ENCODE measurements at places on chromosomes 13 and 19.

GRCh38 chr19:38975214-38975860 is at the start of gene FBXO17:
TSS of gene FBXO17 (minus strand) at chr19:38975742. CDS start at chr19:38950319, 25,423 bp downstream.
- DNase-seq: no peak

GRCh38 chr19:40411125-40411842 is 1.9 kb downstream of the PRX start:
- no peak for DNase-seq

DNA sequence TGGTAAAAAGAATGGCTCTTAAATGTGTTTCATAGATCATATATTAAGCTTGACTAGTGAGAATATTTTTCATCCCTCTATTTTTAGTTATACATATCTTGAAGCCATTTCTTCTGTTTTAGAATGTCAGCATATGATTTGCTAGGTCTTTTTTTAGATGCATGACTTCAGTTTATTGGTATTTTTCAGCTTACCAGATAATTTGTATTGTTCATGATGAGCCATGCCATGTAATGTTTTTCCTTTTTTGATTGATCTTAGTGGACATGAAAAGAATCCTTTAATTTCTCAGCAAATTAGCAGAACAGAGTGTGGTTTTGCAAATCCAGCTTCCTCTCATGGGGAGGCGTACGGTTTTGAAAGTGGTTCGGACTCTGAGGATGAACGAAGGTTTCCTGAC is 168.5 kb downstream of the LMO7 start:
- DNase-seq: no peak

GRCh38 chr19:44692379-44692721 is 6.6 kb upstream of the CEACAM16 start:
- DNase-seq: no peak

DNA sequence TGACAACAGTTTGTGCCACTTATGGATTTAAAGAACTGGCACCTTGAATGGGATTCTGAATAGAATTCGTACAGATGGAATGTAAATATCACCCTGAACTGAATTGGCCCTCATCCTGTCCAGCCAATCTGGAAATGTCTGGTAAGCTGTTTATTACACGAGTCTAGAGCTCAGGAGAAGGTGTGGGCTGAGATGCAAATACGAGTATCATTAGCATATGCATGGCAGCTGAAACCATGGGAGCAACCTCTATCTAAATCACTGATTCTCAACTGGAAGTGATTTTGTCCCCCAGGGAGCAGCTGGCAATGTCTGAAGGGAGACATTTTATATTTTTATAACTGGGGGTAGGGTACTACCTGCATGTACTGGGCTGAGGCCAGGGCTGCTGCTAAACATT is 15.6 kb upstream of the VWA8 start:
- no peak for DNase-seq

DNA sequence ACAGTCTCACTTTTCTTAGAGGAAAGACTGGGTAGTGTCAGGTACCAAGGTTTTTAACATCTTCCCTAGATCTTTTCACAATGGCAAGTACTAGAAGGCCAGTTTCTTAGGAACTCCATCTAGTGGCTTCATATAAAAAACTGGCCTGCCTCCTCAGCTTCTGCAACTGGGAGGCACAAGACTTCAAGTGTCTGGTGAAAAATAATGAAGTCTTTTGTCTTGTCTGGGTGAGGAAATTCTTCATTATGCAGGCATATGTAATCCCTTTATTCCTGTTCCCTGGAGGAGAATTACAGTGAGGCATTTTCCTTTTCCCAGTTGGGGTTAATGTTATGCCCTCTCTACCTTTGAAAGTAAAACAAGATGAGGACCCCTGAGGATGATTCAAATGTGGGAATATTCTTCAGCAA is 300.5 kb downstream of the NALCN start:
- DNase-seq: no peak

GRCh38 chr13:112703449-112704284 is 13.8 kb downstream of the ATP11A start:
- no peak for DNase-seq

DNA sequence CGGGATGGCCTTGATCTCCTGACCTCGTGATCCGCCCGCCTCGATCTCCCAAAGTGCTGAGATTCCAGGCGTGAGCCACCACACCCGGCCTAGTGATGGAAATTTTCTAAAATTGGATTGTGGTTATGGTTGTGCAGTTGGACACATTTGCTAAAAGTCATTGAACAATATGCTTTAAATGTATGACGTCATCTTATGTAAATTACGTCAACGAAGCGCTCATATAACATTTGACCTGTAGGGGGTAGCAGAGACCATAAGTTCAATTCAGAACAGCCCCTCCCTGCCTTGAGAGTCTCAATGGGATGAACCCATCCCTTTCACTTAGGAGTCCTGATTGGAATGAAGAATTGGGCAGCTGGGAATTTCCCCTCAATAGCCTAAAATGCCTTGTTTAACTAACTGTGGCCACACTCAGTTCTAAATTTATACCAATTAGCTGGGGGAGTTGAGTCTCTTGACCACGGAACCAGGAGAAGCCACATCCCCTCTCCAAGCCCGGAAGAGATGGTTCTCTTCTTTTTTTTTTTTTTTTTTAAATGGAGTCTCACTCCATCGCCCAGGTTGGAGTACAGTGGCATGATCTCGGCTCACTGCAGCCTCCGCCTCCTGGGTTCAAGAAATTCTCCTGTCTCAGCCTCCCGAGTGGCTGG is 15.2 kb upstream of the TLE6 start:
- DNase-seq: peak; percentile 38

DNA sequence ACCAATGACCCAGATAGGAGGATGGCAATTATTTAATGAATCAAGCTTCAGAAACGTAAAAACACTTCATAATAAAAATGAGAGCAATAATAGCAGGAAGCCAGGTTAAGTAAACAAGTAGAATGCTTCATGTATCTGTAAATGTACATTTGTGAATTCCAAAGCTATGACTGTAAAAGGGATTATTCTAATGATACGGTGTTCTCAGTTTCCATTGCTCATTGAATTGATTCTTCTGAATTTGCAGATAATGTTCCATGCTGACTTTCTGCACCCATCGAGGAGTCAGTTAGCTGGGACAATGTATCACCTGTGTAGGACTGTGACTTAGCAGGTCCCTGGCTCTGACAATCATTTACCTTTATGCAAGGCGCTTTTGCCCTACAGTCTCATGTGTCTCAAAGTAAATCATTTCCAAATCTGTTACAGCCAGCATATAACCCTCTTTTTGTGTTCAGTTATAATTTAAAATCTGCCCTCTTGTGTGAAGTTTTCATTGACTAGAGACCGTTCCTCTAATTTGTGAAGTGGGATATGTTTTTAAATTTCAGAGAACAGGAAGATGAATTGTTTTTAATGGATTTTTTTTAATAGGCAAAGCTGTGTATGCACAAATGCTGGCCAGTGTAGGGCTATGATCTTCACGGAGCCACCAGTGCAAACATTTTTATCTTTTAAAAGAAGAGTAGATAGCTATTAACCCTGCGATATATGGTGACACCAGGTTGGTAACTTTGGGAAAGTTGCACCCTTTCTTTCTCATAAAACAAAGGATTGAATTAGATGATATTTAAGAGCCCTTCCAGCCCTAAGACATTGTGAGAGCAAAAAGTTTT is 267.1 kb downstream of the KLF5 start:
- no peak for DNase-seq

DNA sequence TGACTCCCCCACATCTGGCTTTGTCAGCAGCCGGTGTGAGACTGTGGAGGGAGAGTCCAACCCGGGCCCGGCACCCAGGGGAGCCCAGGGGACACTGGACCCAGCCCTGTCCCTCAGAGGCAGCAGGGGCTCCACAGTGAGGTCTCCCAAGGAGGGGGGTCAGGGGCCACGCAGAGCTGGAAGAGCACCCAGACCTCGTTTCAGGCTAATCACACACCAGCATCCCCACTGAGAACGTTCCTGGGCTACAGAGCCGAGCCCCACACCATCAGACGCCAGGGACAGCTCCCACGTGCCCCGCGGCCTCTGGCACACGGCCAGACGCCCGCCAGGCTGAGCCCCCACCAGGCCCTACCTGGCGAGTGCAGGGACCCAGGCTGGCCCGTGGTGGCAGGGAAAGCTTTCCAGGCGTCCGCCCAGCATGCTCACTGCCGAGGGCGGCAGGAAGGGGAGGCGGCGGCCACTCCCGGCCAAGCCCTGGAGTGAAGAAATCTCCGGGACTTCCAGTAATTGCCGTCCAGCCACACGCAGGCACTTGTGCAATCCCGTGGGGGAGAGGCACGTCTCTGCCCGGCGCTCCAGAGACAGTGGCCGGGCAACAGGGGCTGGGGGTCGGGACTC is 19.2 kb downstream of the SBNO2 start:
- DNase-seq: no peak

GRCh38 chr13:42969565-42970172 is 22.4 kb downstream of the EPSTI1 start:
- peak; percentile 82 for DNase-seq

GRCh38 chr19:11814700-11815035 is 595 bp downstream of the ZNF440 start:
- DNase-seq: no peak

DNA sequence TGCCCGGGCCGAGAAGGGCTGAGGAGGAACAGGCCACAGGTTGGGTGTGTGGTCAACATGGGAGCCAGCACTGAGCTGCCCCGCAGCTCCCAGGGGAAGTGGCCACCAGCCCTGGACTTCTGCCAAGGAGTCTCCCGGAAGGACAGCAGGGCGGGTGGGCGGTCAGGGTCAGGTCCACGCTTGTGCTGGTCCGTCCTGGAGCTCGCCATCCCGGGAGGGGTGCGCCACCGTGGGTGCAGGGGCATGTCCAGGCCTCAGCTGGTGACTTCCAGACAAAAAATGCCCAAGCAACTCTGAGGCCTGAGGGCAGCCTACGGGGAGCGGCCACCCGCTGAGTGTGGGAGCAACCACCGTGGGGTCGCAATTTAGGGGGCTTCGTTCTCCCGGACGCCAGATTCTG is 21.4 kb upstream of the SLC15A1 start:
- DNase-seq: no peak

DNA sequence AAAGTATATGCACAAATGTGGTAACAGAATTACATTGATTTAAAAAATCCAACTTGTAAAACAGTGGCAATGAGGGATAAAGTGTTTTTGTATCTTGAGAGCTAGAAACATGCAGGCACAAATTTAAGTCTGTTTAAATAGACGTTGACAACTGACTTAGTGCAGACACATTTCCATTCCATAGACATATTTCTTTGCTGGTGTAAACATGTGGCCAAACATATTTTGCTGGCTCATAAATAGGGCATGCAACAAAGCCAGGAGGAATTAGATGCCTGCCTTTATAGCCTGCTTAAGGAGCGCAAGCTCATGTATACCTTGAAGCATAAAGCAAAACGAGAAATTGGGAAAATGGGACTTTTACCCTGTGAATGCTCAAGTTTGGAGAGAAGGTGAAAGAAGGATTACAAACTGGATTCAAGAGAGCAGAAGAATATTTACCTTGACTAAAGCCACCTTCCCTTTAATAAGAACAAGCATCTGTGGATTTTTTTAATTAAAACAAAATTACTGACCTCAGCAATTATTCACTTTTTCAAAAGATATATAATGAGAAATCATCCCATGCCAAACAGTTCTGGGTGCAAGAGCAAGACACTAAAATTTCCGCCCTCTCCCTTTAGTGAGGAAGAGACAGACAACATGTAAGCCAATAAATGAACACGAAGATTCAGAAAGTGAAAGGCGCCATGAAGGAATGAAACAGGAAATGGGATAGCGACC is 71.0 kb downstream of the DCT start:
- DNase-seq: no peak

DNA sequence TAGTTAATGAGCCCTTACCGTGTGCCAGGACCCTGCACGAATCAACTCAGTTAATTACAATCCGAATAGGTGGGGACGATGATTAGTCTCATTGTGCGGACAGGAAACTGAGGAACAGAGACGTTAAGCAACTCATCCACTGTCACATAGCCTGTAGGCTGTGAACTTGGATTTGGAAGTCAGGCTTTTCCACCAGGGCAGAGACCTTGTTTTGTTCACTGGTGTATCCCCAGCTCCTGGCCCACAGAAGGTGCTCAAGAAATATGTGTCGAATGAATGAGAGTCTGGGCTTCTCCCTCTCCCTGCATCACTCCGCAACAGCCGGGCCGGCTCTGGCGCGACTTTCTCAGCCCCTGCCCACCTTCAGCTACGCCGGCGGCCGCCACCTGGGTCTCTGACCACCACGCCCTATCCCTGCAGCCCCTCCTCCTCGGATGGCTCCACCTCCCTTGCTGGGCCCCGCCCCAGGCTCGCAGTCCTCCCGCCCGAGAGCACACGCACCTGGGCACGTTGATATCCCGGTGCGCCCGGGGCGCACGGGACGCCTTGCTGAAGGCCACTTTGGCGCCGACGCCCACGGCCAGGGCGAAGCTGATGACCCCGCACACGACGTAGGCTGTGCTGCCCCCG is 1.3 kb downstream of the SHISA7 start:
- DNase-seq: no peak

DNA sequence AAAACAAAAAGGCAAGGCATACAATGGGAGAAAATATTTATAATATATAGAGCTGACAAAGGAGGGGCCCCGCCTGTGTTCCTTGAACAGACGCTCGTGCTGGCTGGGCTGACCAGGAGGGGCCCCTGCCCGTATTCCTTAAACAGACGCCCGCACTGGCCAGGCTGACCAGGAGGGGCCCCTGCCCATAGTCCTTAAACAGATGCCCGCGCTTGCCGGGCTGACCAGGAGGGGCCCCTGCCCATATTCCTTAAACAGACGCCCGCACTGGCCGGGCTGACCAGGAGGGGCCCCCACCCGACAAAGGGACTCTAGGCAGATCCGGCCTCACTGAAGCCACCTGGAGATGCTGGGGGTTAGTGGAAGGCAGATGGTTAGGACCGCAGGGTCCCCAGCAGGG is 9.3 kb downstream of the ADPRHL1 start:
- no peak for DNase-seq

DNA sequence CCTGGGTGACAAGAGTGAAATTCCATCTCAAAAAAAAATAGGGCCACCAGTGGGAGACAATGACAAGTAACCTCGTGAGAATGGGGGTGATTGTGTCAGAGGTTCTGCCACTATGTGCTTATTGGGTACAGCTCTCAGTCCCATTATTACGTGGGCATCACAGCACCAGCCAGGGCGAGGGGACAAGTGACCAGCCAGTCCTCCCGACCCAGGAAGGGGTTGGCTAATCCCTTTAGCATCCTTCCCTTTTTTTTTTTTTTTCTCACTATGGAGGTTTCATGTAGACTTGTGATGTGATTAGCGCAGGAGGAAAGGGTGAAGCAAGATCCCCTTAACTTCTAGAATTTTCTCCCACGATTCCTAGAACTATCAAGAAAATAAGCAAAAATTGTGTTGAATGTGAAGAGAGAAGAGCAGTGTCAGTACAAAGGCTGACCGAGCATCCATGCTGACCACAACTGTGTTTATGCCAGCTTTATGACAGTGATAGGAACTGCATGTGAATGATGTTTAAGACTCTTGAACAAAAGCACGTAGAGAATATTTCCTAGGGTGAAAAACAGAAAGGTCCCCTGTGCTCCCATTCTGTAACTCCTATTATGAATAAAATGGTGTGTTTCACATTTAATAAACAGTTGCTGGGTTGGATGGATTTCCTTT is 50.0 kb downstream of the ALOX5AP start:
- DNase-seq: no peak

GRCh38 chr19:16562608-16563025 is 9.6 kb downstream of the SLC35E1 start:
- DNase-seq: no peak

All from activated T-cell treated with anti-CD3 and anti-CD28 coated beads, Interleukin-2, amount 50 U/mL, for 4 hours (primary cell).